Psoas muscle (tissue), 8 donors: ENCODE measurements at places on chromosomes 1 and 21. TPM values are rescaled to one million over a fixed set of nuclear protein-coding genes. Genes with fewer than 3 reads are reported as not detected.

DNA sequence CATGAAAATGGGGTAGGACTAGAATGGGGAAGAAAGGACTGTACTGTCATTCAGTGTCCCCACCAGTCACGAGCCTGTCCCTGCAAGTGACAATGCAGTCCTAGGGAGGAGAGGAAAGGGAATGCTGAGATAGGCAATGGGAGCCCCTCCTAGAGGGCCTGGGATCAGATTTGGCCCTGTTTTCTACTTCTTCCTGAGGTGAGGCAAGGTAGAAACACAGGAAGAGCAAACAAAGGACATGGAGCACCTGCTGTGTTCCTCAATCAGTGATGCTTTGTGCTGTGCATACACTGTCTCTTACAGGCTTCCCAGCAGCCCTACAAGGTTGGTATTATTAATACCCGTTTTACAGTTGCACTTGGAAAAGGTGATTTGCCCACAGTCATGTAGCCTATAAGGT is 6.1 kb downstream of the FABP3 start:
- no peak for DNase-seq

GRCh38 chr1:209736490-209737117 is 19.2 kb upstream of the TRAF3IP3 start:
- no peak for DNase-seq

DNA sequence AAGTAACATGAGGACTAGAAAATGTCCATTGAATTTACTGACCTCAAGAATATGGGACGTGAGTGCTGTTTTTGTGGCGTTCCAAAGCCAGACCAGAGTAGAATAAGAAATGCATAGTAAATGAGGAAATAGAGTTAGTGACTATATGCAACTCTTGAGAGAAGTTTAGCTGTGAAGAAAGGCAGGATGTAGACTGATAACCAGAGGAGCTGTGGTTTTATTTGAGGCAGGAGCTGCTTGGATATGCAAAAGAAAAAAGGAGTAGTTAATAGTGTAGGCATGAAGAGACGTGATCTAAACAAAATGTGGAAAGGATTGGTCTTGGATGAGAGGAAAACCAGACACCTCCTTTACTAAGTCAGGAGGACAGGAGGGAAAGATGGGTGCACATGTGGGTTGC is 28.2 kb downstream of the DNAH14 start:
- DNase-seq = no peak

- DNase-seq = no peak
These were observed 53.0 kb downstream of the BACH1 start for GRCh38 chr21:29351691-29352090.

DNA sequence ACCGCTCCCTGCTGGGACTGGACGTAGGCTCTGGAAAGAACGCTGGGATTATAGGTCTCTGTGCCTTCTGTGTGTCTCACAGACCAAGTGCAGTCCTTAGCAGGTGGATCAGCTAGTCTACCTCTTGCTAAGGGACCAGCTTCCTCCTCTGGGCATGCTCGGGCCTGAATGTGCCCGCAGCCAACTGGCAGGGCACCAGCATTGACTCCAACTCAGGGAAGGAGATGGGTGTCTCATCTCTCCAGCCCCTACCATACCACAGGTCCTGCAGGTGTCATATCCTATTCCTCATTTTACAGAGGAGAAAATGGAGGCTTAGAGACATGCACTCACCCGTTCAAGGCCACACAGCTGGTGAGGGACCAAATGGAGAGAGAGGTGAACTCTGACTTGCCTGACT is 340.2 kb downstream of the PTPRU start:
- no peak for DNase-seq

- DNase-seq = no peak
These were observed 81.8 kb upstream of the SGIP1 start for GRCh38 chr1:66452162-66452561.

DNA sequence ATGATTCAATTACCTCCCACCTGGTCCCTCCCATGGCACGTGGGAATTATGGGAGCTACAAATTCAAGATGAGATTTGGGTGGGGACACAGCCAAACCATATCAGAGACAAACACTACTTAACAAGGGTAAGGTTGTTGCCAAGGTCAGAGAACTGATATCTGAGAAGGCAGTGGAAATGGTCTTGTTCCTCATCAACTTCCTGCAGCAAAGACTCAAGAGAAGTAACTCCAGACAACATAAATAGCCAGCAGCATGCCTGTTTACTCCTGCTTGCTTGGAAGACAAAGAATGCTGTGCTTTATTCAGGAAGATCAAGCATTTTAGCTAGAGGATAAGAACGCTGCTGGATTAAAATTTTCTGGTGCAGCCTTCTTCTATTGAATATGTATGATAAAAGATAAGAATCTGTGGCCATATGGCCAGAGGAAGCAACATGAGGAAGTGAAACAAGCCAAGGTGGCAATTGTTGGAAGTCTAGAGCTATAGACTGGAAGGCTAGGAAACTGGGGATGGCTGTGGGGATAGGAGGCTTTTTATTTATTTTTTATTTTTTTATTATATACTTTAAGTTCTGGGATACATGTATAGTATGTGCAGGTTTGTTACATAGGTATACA is 36.4 kb downstream of the DDAH1 start:
- no peak for DNase-seq

Gene DPYD
- polyA plus RNA-seq = 2.5 TPM
